ENCODE measurements at places on chromosomes 3 and 15.

DNA sequence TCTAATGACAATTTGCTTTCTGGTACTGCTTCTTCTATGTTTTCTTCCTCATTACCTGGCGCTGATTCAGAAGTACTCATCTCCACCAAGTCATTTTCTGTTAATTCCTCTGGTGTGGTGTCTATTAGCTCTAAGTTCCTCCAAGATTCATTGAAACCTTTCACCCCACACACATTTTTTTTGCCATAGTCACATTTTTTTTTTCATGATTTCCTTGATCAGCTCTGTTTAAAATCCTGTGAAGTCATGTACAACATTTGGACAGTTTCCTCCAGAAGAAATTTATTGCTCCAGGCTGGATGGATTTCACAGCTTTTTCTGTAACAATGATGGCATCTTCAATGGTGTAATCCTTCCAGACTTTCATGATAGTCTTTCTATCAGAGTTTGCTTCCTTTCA, 243.2 kb upstream of the VEPH1 start:
- no peak for DNase-seq

DNA sequence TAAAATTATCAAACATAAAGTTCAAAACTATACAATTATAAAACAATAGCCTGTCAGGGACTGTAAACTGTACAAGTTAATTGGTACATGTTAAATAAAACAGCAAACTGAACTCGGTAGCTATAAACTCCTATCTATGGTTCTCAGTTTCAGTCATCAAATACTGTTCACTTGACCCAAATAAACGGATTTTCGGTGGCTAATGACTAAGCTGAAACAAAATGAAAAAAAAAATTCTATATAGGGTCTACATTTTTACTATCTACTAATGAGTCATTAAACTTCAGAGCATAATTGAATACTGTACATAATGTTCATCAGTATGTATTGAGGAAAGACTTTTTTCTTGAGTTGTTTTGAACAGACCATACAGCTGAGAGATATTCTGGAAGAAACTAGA, 6.6 kb downstream of the PROK2 start:
- DNase-seq = no peak

- DNase-seq = no peak
Measured at GRCh38 chr3:11703146-11703545, 59.4 kb upstream of the VGLL4 start.

- DNase-seq = no peak
Measured at GRCh38 chr3:192262001-192262400, 465.3 kb downstream of the FGF12 start.

GRCh38 chr3:109114746-109115145, 3.2 kb downstream of the MORC1 start:
- no peak for DNase-seq

GRCh38 chr3:81198756-81199155, 562.7 kb downstream of the GBE1 start:
- DNase-seq = no peak

DNA sequence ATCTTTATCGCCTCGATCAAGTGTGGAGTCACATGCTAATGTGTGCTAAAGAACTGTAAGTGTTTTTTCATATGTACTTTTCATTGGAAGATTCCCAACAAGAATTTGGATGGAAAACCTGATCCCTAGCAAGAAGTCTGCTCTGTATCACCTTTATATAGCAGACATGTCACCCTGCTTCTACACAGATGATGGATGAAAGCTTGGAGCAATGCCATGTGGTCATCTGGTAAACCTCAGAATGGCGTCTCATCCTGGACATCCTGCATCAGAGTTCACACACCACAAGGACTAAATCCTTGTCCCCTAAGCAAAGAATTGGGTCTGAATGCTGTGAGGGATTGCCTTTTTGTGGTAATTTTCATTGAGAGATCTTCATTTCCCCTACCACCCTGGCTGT, 42.1 kb upstream of the CTDSPL start:
- no peak for DNase-seq

GRCh38 chr3:64382153-64382552, 156.9 kb upstream of the PRICKLE2 start:
- no peak for DNase-seq

DNA sequence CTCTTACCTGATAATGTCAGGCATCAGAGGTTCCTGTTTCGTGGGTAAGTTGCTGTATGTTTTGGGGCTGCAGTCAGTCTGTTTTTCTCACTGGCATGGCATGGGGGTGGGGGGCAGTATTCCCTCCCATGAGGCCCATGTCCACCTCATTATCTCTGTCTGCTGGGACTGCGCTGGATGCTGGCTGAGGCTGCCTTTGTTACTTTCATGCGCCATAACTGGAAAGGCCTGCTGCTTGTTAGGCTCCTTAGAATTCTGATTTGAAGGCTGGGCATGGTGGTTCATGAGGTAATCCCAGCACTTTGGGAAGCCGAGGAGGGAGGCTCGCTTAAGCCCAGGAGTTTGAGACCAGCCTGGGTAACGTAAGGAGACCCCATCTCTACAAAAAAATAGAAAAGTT, 9.8 kb downstream of the APBA2 start:
- DNase-seq = no peak

DNA sequence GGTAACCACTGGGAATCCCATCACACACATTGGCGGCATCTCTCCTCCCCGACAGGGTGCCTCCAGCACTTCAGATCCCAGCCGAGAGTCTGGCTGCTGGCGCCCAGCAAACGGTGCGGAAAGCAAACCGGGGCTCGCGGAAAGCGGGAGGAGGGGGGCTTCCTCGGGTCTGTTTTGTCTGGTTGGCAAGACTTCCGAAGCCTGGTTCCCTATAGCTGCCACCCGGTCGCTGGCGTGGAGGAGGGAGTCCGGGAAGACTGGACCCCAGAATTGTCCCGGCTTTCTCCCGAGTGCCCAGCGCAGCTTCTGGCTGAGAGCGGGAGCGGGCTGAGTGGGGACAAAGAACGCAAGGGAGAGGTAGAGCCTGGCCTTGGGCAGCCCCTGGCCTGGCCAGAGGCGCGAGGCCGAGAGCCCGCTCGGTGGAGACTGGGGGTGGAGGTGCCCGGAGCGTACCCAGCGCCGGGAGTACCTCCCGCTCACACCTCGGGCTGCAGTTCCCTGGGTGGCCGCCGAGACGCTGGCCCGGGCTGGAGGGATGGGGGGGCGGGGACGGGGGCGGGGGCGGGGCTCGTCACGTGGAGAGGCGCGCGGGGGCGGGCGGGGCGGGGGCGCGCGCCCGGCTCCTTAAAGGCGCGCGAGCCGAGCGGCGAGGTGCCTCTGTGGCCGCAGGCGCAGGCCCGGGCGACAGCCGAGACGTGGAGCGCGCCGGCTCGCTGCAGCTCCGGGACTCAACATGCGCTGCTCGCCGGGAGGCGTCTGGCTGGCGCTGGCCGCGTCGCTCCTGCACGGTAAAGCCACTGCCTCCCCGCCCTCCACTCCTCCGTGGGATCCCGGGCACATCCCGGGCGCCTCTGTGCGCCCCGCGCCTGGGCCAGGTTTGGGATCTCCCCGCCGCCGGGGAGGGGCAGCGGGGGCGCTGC, at the start of gene CHRNA7:
CHRNA7 (plus strand) TSS at position 654 of the 920 bp plus-strand sequence; CDS start at position 734, 80 bp downstream.
- no peak for DNase-seq

DNA sequence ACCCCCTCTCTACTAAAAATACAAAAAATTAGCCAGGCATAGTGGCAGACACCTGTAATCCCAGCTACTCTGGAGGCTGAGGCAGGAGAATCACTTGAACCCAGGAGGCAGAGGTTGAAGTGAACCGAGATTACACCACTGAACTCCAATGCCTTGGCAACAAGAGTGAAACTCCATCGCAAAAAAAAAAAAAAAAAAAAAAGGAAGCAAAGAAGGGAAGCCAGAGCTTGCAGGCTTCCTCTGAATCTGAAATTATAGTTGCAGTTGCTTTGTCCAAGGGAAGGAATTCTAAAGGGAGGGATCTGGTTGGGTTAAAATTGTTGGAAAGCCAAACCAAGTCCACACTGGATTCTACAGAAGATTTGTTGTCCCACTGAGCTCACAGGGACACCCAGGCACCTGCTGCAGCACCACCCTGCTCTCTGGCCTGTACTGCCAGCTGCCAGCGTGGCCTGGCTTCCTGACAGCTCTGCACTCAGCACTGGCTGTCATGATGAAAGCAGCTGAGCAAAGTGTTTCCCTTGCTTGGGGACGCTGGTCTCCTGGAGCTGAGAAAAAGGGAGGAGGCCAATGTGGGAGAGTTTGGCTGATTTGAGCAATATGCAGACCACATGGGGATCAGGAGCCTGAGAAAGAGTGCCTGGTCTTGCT, 88.8 kb upstream of the HES1 start:
- no peak for DNase-seq

GRCh38 chr15:40766906-40767837, 2.6 kb upstream of the C15orf62 start:
- no peak for DNase-seq

- no peak for DNase-seq
Measured at GRCh38 chr3:40593351-40593750, 68.6 kb downstream of the ZNF621 start.

DNA sequence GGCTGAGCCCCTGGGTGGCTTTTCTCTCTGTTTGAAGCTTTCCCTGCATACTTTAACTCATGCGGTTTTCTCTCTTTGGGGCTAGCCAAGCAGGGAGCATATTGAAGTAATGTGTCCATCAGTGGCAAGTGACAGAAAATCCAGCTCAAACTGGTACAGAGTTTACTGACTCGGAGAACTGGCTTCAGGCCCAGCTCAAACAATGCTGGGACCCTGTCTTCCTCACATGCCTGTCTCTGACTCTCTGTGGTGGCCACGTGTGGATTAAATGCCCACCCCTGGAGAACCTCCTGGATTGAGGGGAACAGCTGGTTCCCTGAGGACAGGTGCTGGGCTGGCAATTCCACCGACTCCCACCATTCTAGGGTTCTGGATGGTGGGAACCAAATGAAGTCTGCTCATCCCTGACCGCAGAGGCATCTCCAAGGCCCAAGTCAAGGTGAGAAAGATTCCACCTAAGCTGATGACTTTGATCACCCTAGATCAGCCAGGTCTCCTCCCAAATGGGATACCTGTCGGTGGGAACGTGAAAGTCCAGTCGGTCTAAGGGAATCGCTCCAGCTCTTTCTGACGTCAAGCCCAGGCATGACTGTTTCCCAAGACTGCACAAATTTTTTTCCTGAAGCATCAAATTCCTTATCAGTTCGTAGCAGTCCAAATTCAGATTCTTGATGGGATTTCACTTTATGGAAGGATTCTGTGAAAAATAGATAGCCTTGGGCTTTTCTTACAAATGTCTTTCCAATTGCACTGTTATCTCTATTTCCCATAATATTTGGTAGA, 16.3 kb upstream of the HDAC11 start:
- no peak for DNase-seq

GRCh38 chr3:191244242-191244867, 45.3 kb downstream of the OSTN start:
- DNase-seq = no peak

- DNase-seq = no peak
Measured at GRCh38 chr3:120568202-120568531, 28.0 kb upstream of the NDUFB4 start.

GRCh38 chr3:184211297-184211696, 18.1 kb upstream of the VWA5B2 start:
- no peak for DNase-seq

DNA sequence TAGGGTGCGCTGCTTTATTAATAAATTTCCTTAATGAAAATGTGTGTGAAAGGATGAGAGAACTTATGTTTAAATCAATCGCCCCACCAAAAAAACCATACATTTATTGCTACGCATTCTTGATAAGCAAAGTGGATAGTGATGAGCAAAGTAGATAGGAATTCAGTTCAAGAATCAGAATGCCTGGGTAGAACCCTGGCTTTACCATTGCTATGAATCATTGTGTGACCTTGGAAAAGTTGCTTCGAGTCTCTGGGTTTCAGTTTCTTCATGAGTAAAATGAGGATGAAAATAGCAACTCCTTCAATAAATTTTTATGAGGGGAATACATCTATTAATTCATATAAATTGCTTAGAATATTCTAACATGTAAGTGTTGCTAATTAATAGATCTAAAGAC, 2.6 kb upstream of the ALCAM start:
- DNase-seq = no peak

- DNase-seq = no peak
Measured at GRCh38 chr15:89533861-89534544, 37.6 kb upstream of the RHCG start.

DNA sequence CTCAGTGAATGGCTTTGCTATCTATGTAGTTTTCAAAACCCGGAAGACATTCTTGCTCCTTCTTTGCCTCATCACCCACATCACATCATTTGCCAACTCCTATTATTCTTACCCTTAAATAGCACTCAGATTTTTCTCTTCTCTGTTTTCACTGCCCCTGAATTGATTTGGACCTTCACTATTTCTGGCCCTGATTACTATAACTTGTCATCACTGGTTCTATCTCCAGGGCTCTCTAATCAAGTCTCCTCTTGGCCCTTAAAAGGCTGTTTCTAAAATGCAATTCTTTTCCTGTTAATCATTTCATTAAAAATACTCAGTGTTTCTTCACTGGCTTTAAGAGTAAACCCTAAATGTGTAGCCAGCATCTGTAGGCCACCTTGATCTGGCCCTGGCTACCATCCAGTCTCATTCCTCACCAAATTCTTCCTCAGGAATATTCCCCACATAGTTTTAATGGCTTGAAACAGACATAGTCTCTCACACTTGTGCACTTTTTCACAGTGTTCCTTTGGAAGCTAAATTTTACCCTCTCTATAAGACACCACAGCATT, 437.1 kb upstream of the CBLB start:
- DNase-seq = no peak

DNA sequence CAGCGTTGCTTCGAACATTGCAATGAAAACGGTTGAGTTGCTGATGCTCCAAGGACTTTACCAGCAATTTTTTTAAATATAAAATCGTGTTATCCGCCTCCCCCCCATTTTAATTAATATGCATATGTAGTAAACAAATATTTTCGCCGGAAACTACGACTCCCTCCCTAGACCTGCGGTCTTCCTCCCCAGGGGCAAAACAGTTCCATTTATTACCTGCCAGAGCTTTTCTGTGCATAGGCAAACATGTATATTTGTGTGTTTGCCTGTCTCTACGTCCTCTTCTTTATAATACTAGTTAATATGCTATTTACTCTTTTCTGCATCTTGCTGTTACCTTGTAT, 593 bp upstream of the RSL24D1 start:
- DNase-seq = no peak

DNA sequence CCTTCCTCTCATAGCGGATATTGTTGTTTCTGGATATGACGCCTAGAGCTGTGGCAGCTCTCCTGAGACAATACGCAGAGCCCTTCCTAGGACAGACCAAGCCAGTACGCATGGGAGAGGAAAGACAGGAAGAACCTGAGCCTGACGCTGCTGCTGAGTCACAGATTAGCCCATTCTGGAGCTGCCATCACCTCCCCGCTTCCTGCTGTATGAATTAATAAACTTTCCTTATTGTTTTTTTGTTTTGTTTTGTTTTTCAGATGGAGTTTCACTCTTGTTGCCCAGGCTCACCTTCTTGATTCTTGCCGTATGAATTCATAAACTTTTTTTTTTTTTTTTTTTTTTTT, 67.0 kb downstream of the PPCDC start:
- DNase-seq = no peak

Measured in activated CD8-positive, alpha-beta memory T cell treated with anti-CD3 and anti-CD28 coated beads, Interleukin-2, amount 50 U/mL, for 4 hours (primary cell).